ENCODE measurements at places on chromosomes 2 and 18.
A peak's percentile ranks its signal among the peaks of the same experiment; 100 is the strongest.

DNA sequence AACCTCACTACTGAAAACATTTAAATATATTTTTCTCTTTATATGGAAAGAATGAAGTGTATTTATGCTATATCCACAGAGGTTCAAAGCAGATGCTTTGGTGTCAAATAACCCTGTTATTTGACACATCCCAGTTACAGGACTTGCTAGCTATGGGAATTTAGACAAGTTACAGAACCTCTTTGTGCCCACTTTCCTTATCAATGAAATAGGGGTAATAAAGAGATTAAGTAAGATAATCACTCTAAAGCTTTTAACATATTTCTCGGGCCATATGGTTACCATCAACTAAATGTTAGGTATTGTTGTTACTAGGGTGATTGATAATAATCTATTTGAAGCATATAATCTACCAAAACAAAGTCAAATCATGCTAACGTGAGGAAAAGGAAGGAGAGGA, 1660.6 kb upstream of the NXPH2 start:
- no peak for DNase-seq

- DNase-seq, result no peak
These were observed 56.5 kb upstream of the ERBB4 start for GRCh38 chr2:212595036-212595654.

GRCh38 chr2:66390811-66391210, 44.1 kb upstream of the MEIS1 start:
- no peak for DNase-seq

DNA sequence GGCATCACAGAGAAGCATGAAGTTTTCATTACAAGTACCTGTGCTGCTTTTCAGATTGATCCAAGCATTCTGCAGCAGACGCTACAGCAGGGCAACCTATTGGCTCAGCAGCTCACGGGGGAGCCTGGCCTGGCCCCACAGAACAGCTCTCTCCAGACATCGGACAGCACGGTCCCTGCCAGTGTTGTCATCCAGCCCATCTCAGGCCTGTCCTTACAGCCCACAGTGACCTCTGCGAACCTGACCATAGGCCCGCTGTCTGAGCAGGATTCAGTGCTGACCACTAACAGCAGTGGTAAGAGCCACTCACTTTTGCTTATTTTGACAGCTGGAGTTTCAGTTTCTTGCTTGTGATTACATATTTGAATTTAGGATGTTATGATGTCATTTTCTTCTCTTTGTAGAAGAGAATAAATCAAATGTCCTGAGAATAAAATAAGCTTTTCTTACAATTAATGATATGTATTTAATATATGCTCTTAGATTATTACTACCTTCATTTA, 104.9 kb downstream of the ZNF236 start:
- DNase-seq, result no peak

DNA sequence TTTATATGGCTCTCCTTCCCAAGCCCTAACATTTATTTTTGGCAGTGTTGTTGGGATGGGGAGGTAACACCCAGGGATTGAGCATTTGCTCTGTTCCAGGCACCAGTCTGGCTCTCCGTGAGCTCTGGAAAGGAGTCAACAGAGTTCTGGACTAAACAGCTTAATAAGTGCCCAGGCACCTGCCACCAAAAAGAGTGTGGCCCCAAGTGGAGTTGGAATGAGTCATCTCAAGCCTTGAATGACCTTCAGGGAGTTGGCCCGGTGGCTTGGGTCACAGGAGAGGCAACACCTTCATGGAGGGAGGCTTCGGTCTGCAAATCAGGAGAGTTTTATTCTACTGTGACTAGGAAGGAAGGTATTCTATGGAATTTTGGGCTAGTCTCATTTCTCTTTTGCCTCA, 203.2 kb downstream of the DLGAP1 start:
- no peak for DNase-seq

- no peak for DNase-seq
These were observed 1.3 kb downstream of the HDAC4 start for GRCh38 chr2:239399433-239399920.

DNA sequence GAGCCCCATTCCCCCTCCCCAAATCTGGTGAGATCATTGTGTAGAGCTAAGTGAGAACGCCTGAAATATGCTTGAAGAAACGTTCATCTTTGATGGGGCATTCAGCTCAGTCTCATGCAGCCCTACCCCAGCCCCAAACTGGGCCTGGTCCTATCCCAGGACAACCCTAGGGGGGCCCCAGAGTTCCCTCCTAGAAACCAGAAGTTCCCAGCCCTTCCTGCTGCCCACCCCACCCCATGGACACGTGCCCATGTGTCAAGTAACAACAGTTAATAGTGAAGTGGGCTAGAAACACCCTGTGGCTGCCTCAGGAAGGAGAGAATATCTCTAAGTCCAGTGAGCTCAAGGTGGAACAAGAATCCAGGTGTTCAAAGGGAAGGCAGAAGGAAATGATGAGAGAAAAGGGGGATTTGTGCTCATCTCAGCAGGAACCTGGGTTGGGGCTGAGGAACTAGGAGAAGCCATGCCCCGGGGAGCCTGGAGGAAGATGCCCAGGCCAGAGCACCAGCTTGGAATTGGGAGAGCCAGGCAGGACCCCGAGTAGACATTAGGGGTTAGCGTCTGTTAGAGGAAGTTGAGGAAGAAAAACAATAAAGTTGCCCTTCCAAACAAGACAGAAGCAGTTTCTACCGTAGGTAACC, 20.1 kb upstream of the SLC20A1 start:
- DNase-seq, result no peak

GRCh38 chr2:17628349-17629261, 88.1 kb downstream of the VSNL1 start:
- no peak for DNase-seq

GRCh38 chr2:223041527-223042109, 10.4 kb upstream of the KCNE4 start:
- DNase-seq, result peak; percentile 94

DNA sequence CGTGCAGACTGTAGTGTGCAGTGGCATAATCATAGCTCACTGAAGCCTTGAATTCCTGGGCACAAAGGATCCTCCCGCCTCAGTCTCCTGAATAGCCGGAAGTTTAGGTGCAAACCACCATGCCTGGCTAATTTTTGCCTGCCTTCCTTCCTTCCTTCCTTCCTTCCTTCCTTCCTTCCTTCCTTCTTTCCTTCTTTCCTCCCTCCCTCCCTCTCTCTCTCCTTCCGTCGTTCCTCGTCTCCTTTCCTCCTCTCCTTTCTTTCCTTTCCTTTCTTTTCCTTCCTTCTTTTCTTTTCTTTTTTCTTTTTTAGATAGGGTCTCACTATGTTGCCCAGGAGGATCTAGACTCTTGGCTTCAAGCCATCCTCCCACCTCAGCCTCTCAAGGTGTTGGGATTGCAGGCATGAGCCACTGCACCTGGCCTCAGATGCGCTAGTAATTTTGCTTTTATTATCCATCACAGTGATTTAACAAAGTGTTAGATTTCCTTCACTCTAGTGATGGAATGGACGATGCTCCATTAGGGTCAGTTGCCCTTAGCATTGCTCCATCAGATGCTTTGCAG, 6.6 kb upstream of the ANKRD29 start:
- DNase-seq, result no peak

GRCh38 chr2:168357797-168358472, 98.1 kb upstream of the CERS6 start:
- no peak for DNase-seq

- no peak for DNase-seq
These were observed 71.5 kb upstream of the HDAC4 start for GRCh38 chr2:239472235-239472775.

- no peak for DNase-seq
These were observed 13.0 kb downstream of the ATIC start for GRCh38 chr2:215324811-215325210.

DNA sequence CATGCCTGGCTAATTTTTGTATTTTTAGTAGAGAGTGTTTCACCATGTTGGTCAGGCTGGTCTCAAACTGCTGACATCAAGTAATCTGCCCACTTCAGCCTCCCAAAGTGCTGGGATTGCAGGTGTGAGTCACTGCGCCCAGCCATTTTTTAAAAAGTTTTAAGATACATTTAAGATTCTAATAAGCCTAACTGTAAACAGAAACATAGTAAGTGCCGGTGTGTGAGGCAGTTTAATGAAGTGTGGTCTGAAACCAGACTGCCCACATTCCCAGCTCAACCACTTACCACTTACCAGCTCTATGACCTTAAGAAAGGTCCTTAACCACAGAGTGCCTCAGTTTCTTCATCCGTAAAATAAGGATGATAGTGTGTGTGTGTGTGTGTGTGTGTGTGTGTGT, 42.4 kb downstream of the TMEM237 start:
- no peak for DNase-seq

DNA sequence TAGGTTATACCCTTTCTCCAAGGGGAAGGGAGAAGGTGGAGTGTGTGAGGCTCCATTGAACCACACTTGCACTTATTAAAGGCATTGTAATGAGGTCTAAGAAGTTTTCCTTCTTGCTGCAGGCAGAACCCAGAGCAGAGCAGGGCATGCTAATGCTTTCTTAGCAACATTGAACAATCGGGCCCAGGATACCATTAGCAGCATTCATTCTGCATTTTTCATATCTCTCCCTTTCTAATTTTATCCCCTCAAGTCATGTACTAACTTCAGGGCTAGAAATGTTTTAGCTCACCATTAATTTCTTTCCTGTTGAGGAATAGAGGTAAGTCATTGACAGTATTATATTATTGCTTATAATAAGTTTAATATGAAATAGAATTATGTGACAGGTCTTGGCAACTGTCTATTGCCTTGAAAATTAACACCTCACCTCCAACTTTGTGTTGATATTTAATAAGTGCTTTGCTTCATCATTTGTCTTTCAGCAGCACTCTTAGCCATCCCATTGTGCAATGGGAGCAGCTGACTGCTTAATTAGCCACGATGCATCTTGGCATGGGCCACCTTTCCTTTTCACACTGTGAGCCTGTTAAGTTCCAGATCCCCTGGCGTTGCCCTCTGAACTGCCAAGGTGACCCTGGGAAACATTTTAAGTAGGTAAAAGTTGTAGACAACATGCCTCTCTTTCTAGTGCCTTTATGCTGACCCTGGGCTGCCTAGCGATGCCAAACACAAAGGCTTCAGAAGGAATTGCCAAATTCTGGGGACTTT, 300.8 kb upstream of the MEX3C start:
- DNase-seq, result no peak

- DNase-seq, result no peak
These were observed 205.9 kb downstream of the ACKR3 start for GRCh38 chr2:236775511-236775910.

DNA sequence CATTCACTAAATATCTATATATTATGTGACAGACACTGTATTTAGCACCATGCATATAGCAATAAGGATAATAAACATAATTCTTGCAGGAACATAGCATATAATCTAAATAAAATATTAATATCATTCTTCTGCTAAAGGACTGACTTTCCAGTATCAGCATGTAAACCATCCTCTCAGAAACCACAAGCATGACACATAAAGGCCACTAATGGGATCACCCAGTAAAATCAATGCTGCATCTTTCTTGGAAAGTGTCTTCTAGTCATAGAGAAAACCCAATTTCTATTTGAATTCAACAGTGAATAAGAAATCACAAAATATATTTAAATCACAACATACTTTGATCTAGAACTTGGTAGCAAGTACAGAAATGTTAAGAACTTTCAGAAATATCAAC, 5.8 kb upstream of the LRP1B start:
- no peak for DNase-seq

GRCh38 chr2:208584378-208584985, 177.9 kb downstream of the PTH2R start:
- no peak for DNase-seq

- no peak for DNase-seq
These were observed 49.1 kb upstream of the IGFBP2 start for GRCh38 chr2:216584112-216584511.

DNA sequence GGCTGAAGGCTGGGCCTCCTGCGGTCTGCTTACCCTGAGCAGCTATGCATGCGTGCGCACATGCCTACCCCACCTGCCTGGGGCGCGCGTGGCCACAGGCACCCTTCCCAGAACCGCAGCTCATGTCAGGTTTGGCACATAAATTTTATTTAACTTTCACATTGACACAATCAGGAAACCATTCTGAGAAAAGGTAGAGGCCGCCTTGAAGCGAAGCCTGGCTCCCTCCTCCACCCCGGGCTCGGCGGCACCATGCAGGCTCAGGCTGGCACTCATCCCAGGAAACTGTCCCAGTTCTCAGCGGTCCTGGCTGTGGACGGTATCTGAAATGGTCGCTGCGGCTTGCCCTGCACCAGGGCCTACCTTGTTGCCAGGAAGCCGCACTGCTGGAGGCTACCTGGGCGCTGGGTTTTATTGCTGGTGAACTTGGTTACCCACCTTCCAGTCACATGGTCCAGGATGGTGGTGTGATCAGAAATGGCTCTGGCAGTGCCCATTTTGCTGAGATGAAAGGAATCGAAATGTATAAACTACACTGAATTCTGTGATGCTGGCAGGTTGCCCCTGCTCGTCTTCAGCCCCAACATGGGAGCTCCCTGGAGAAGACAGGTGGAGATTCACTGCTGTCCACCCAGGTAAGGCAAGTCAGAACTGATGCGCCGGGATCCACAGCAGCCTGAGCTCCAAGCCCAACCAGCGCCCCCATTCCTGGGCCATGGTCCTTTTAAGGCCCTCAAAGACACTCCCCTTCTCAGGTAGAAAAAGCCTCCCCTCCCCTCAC, 25.5 kb downstream of the CHST10 start:
- DNase-seq, result no peak

DNA sequence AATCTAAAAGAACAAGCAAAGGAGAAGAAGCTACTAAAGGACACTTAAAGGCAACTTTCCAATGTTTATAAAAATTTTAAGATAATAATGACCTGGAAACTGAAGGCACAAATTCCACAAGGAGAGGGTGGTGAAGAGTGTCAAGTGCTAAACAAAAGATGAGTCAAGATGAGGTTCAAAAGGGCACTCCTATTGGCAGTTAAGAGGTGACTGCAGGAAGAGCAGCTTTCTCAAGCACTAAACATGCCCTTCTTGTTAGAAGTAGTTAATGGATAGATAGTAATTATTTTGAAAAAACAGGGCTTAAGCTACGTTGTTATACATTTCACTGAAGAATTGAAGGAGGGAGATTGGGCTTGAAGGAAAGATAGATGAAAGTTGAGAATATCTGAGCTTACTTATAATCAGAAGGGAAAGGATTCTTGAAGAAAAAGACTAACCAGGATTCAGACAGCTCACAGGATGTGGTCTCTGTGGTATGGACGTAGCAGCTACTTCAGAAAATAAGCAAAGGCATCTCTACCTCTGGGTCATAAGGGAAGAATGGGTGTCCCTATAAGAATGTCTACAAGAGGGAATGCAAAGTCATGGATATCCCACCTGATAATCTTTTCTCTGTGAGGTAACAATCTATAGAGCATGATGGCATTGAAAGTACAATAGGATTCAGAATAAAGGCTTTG, 454.7 kb upstream of the SLC39A10 start:
- no peak for DNase-seq

Data from GM04503 (cell line).